ENCODE measurements at places on chromosomes 3 and 15.

GRCh38 chr15:69643476-69643875 is 190.9 kb downstream of the RPLP1 start:
- no peak for DNase-seq

- DNase-seq, result no peak
These were observed 10.3 kb downstream of the RMDN3 start for GRCh38 chr15:40744815-40745152.

- DNase-seq, result no peak
These were observed 19.8 kb downstream of the TUBGCP4 start for GRCh38 chr15:43390723-43391122.

DNA sequence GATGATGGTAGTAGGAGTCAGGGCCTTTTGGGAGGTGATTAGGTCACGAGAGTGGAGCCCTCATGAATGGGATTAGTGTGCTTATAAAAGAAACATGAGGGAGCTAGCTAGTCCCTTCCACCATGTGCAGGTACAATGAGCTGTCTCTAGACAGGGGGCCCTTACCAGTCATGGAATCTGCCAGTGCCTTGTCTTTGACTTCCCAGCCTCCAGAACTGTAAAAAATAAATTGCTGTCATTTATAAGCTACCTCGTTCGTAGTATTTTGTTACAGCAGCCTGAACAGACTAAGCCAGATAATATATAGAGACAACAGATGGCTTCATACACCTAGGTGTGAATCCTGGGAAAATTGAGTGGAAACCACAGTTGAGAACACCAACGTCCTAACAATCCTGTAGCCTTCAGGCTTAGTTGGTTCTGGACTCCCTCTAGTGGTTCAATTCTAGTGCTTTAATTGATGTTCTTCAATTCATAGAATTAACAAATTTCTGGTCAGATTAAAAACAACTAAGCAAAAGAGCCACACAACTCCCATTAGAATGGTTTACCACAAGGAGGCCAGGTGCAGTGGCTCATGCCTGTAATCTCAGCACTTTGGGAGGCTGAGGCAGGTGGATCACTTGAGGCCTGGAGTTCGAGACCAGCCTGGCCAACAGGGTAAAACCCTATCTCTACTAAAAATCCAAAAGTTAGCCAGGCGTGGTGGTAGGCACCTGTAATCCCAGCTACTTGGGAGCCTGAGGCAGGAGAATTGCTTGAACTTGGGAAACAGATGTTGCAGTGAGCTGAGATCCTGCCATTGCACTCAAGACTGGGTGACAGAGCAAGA is 21.3 kb upstream of the GATM start:
- DNase-seq, result no peak

GRCh38 chr3:118987477-118987876 is 47.2 kb downstream of the IGSF11 start:
- DNase-seq, result no peak
